Naive thymus-derived CD4-positive, alpha-beta T cell (primary cell): ENCODE measurements at places on chromosomes 2 and 18. TPM values are rescaled to one million over a fixed set of nuclear protein-coding genes. Genes with fewer than 3 reads are reported as not detected.

The DOK1 gene
- 32.9 TPM for total RNA-seq

- no peaks in the 10 kb centered on the region for H3K4me1 ChIP-seq
- no peak overlapping the region for H3K27ac ChIP-seq
- no peak overlapping the region for H3K4me3 ChIP-seq
- no peaks in the 10 kb centered on the region for H3K36me3 ChIP-seq
- no peak for DNase-seq
Observed at GRCh38 chr2:52017646-52018235, 985.8 kb upstream of the NRXN1 start.

The CRYGC gene
- total RNA-seq, result not detected

The PTPRM gene
- total RNA-seq, result 8.2 TPM

- no peak overlapping the region for H3K27ac ChIP-seq
- H3K4me1 ChIP-seq, result no peaks in the 10 kb centered on the region
- no peaks in the 10 kb centered on the region for H3K27me3 ChIP-seq
- H3K4me3 ChIP-seq, result no peak overlapping the region
- no peak for DNase-seq
Observed at GRCh38 chr18:22069916-22070315, 99.5 kb upstream of the GATA6 start.

GRCh38 chr2:40401896-40402295, 50.0 kb downstream of the SLC8A1 start:
- no peaks in the 10 kb centered on the region for H3K27me3 ChIP-seq
- H3K4me1 ChIP-seq, result no peaks in the 10 kb centered on the region
- DNase-seq, result no peak
- H3K4me3 ChIP-seq, result no peak overlapping the region

DNA sequence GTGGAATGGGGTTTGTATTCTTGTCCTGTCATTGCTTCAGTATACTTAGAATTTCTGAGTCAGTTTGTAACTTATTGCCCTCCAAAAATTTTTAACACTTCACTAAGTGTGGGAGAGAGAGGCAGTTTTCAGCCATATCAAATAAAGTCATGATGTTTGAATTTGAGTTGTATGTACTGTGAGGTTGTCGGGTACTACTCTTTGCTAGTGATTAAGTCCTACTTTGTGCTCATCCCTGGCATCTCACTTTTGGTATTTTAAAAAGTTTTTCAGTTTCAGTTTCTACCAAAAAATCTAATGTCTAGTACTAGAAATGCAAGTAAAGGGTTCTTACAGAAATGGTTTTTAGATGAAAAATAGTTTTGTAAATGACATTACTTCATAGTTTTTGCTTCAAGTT, 40.7 kb downstream of the EIF5B start:
- H3K4me1 ChIP-seq, result no peaks in the 10 kb centered on the region
- no peak overlapping the region for H3K27ac ChIP-seq
- H3K36me3 ChIP-seq, result peaks cover 21% of the 10 kb centered on the region
- H3K27me3 ChIP-seq, result no peaks in the 10 kb centered on the region
- no peak for DNase-seq
- H3K4me3 ChIP-seq, result no peak overlapping the region

- DNase-seq, result no peak
- H3K27me3 ChIP-seq, result no peaks in the 10 kb centered on the region
- H3K4me1 ChIP-seq, result no peaks in the 10 kb centered on the region
- H3K4me3 ChIP-seq, result no peak overlapping the region
- no peaks in the 10 kb centered on the region for H3K36me3 ChIP-seq
Observed at GRCh38 chr2:108184419-108184818, 55.3 kb upstream of the SULT1C3 start.

DNA sequence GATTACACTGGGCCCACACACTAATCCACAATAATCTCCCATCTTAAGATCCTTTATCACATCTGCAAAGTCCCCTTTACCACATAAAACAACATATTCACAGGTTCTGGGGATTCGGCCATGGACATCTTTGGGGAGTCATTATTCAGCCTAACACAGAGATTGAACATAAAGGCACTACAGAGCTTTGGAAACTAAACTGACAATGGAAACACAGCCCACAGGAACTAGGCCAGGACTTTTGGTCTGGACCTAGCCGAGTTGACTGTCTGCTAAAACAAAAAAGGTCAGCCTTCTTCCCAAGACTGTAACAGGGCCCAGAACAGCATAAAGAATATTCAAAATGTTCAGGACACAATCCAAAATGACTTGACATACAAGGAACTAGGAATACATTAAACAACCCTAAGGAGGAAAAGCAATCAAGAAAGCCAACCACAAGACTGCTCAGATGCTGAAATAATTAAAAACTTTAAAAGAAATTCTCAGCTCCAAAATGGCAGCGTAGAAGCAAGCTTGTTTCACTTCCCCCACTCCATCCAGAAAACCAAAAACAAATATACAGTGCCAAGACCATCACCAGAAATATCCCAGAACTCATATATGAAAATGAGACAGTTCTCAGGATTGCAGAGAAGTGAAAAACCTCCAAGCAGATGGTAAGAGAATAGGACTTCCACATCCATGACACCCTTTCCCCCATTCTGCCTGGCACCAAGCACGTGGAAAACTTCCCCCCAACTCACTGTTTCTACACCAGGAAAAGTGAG, 207.8 kb downstream of the ATAD2B start:
- no peaks in the 10 kb centered on the region for H3K36me3 ChIP-seq
- no peak for DNase-seq
- H3K27me3 ChIP-seq, result no peaks in the 10 kb centered on the region
- no peak overlapping the region for H3K27ac ChIP-seq

The NTSR2 gene
- total RNA-seq, result not detected

DNA sequence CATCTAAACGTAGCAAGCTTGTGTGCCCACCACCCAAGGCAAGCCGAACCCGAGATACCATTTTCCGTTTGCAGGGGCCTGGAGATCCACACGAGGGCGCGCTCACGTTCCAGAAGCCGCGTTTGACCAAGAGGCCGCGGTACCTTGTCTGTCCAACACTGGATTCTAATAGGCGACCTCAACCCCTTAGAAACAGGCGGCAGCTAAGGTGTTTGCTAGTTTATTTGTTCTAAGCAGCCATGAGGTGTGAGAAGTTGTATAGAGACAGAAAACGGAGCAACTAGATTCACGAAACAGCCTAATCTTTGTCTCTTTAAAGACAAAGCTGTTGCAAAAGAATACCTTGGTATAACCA, 4.2 kb downstream of the HOXD11 start:
- no peaks in the 10 kb centered on the region for H3K4me1 ChIP-seq
- peaks cover 79% of the 10 kb centered on the region for H3K27me3 ChIP-seq
- no peak for DNase-seq
- H3K27ac ChIP-seq, result no peak overlapping the region
- H3K36me3 ChIP-seq, result no peaks in the 10 kb centered on the region

DNA sequence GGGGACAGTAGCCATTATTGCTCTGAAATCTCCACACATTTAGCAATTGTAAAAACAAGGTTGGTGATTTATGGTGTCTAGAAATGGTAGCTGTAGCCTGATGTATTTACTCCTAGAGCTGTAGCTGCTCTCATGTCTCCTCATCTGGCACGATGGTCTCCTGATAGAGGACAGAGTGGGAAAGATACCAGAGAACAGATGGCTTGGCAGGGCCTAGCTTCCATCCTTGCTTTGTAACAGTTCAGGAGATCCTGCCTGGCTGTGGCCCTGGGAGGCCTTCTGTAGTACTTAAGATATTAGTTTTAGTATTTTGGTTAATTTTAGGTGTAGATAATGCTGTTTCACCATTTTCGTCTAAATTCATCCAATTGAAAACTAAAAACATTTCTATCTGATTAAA, 6.7 kb downstream of the ATG16L1 start:
- no peak for DNase-seq
- no peaks in the 10 kb centered on the region for H3K27me3 ChIP-seq
- H3K27ac ChIP-seq, result no peak overlapping the region
- H3K4me3 ChIP-seq, result no peak overlapping the region

DNA sequence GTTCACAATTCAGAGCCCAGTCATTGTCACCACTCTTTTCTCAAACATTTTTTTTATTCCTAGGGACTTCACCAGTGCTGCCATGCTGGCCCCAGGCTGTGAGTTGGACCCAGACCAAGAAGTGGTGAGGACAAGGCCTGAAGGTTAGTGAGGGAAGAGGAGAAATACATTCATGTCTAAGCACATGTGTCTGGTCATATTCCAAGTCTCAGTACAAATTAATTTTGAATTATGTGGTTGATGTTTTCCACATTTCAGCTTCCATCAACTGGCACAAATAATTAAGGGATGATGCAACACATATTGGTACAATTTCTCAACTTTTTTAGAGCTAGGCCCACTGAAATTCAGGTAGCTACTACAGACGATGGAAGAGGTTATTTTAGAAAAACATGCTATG, 106.6 kb upstream of the UPP2 start:
- H3K27me3 ChIP-seq, result no peaks in the 10 kb centered on the region
- no peaks in the 10 kb centered on the region for H3K36me3 ChIP-seq

The CCDC178 gene
- not detected for total RNA-seq

- no peaks in the 10 kb centered on the region for H3K36me3 ChIP-seq
- no peaks in the 10 kb centered on the region for H3K4me1 ChIP-seq
- DNase-seq, result no peak
Observed at GRCh38 chr2:209463226-209463625, 39.4 kb downstream of the MAP2 start.

DNA sequence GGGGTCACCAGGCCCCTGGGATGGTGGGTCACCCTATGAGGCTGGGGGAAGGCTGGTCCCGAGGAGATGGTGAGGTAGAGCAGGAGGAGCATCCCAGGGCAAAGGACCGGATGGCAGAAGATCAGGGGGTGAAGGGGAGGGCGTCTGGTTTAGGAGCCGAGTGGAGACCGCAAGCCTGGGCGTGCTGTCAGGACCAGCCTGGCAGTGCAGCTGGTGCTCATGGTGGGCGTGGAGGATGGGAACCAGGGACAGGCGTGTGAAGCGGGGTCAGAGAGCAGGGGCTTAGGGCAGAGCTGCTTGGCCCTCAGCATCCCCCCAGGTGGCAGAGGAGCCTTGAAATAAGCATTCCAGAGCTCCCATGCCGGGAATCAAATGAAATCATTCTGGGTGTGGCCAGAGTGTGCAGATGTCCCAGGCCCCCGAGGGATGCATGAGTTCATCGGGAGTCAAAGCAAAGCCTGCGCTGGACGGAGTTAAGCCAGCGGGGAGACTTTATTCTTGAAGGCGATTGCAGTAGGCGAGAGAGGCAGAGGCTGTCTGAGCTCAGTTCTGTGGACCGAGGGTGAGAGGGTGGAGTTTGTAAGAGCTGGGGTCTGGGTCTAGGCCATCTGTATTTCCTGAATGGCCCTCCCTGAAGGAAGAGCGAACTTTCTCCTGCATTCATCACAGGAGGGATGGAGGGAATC, 33.1 kb upstream of the MBP start:
- H3K36me3 ChIP-seq, result no peaks in the 10 kb centered on the region
- no peak overlapping the region for H3K27ac ChIP-seq
- no peak overlapping the region for H3K4me3 ChIP-seq
- no peak for DNase-seq

The RESP18 gene
- not detected for total RNA-seq

DNA sequence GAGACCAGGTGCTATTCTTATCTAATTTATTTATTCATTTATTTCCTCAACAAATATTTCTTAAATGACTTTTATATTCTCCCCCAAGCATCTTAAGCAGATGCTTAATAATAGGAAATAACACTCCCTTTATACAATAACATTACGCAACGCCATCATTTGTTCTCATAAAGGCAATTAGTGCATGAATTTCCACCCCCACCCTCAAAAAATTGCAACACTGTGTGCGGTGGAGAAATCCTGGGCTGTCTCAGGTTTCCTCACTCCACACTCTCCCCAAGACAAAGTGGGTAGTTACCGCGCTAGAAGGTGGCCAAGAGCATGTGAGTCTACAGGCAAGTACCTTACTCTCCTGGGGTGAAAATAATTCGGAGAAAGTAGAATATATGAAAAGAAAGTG, 37.0 kb upstream of the CTDP1 start:
- H3K27ac ChIP-seq, result no peak overlapping the region
- peaks cover 4% of the 10 kb centered on the region for H3K4me1 ChIP-seq
- no peak for DNase-seq
- no peak overlapping the region for H3K4me3 ChIP-seq

DNA sequence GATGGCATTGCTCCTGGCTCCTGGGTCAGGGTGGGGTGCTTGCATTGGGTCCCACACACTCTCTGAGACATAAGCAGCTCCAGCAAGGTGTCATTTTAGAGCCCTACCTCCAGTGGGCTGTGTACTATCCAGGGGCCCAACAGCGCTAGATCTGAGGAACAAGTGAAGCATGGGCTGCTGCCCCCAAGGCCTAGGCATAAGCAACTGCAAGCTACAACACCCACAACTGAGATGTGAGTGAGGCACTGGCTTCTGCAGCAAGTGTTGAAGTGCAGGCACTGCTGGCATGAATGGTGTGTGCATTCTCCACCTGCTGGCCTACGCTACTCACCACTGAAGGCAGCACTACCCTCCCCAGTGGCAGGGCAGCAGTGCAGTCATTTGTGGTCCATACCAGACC, 81.0 kb upstream of the STK39 start:
- H3K27ac ChIP-seq, result no peak overlapping the region
- H3K4me3 ChIP-seq, result no peak overlapping the region
- no peaks in the 10 kb centered on the region for H3K27me3 ChIP-seq
- no peak for DNase-seq
- no peaks in the 10 kb centered on the region for H3K36me3 ChIP-seq

GRCh38 chr2:66587216-66587615, 152.3 kb downstream of the MEIS1 start:
- no peaks in the 10 kb centered on the region for H3K27me3 ChIP-seq
- H3K27ac ChIP-seq, result no peak overlapping the region
- no peak for DNase-seq
- no peak overlapping the region for H3K4me3 ChIP-seq

- H3K4me3 ChIP-seq, result no peak overlapping the region
- no peak for DNase-seq
- H3K27ac ChIP-seq, result no peak overlapping the region
- H3K36me3 ChIP-seq, result peaks cover 3% of the 10 kb centered on the region
- no peaks in the 10 kb centered on the region for H3K27me3 ChIP-seq
Observed at GRCh38 chr2:186637497-186637800, 47.6 kb downstream of the ITGAV start.

The ANKRD29 gene
- total RNA-seq, result 0.18 and 0.24 TPM in 2 replicates

The POTEC gene
- not detected in 2 replicates for total RNA-seq

DNA sequence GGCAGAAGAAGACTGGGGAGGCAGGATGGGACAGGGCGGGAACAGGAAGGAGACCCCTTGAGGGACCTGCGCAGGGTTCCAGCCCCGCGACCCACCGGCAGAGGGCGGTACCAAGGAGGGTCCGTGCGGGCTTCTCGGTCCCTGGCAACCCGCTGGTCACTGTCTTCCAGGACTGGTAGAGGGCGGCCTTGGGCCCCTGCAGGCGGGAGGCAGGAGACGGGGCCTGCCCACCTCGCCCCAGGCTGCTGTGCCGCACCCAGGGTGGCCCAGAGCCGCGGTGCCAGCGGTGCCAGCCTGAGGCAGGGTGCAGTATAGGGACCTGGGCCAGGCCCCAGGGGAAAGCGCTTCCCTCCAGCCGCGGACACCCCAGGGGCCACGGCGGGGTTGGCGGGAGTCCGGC, 34.5 kb downstream of the NEURL3 start:
- H3K36me3 ChIP-seq, result no peaks in the 10 kb centered on the region
- no peak overlapping the region for H3K4me3 ChIP-seq
- H3K27ac ChIP-seq, result no peak overlapping the region
- no peaks in the 10 kb centered on the region for H3K27me3 ChIP-seq

The CHST10 gene
- 3.2 and 4.1 TPM in 2 replicates for total RNA-seq

- no peaks in the 10 kb centered on the region for H3K4me1 ChIP-seq
- H3K4me3 ChIP-seq, result no peak overlapping the region
- no peak overlapping the region for H3K27ac ChIP-seq
- DNase-seq, result no peak
- no peaks in the 10 kb centered on the region for H3K36me3 ChIP-seq
Observed at GRCh38 chr2:63422556-63422955, 165.7 kb downstream of the WDPCP start.
